ENCODE measurements at places on chromosomes 7 and 10.

DNA sequence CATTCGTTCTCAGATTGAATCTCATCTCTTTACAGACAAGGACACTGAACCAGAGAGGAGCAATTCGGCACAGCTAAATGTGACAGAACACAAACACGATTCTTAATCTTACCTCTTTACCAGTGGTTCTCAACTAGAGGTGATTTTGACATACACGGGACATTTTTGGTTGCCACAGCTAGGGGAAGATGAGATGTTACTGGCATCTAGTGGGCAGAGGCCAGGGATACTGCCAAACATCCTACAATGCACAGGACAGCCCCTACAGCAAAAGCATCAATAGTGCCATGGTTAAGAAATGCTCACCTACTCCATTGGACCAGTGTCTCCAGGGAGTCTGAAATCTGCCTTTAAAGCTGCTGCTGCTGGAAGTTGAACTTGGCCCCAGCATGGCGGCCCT is 27.3 kb downstream of the PDE1C start:
- no peak for DNase-seq

- no peak for DNase-seq
Measured at GRCh38 chr7:24325708-24326107, 41.7 kb downstream of the NPY start.

DNA sequence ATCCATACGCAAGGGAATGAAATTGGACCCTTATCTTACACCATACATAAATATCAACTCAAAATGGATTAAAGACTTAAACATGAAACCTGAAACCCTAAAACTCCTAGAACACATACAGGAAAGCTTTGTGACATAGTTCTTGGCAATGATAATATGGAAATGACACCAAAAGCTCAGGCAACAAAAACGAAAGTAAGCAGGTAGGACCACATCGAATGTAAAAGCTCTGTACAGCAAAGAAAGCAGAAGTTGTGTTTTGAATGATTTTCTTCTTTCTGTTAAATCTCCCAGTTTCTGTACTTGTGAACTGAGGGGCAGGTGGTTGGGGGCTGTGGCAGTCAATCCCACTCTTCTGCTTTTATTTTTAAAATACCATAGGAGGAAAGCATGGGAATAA is 368.4 kb upstream of the PODXL start:
- DNase-seq: no peak

- DNase-seq: no peak
Measured at GRCh38 chr10:90413196-90413595, 444.6 kb downstream of the HTR7 start.

DNA sequence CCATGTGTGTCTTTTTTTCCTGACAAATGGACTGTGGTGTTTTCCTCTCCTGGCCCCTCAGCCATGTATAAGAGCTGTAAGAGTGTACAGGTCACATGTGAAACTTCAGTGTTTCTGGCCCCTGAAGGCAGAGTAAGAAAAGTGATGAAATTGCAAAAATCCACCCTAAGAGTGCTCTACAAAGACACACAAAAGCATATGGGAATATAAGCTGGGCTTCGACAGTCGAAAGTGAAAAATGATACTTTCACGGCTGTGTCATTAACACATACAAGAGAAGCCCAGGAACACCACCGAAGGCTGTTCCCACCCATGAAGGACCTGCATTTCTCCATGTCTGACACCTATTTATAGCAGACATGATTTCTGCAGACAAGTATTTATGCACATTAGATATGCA is 192.2 kb downstream of the PARD3 start:
- DNase-seq: no peak

DNA sequence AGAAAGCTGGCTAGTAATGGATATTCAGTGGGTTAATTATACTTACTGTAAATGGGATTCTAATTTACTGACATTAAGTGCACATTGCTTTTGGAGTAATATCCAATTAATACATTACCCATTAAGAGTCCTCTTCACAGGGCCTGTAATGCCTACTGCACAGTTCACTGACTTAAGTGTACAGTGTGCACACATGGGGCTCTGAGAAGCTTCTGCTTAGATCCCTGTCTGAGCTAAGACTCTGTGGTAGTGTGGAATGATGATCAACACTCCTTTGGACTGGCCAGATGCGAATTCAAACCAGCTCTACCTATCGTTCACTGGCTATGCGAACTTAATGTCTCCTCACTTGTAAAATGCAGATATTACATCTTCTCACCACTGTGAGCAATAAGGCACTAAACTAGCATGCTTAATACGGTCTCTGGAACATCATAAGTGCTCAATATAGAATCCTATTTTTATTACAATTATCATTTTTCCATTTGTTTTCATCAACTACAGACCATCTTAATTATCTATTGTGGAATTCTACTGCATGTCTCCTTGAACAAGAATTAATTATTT is 53.8 kb upstream of the SEC61G start:
- DNase-seq: no peak

GRCh38 chr7:17421941-17422340 is 123.5 kb downstream of the AHR start:
- DNase-seq: no peak

DNA sequence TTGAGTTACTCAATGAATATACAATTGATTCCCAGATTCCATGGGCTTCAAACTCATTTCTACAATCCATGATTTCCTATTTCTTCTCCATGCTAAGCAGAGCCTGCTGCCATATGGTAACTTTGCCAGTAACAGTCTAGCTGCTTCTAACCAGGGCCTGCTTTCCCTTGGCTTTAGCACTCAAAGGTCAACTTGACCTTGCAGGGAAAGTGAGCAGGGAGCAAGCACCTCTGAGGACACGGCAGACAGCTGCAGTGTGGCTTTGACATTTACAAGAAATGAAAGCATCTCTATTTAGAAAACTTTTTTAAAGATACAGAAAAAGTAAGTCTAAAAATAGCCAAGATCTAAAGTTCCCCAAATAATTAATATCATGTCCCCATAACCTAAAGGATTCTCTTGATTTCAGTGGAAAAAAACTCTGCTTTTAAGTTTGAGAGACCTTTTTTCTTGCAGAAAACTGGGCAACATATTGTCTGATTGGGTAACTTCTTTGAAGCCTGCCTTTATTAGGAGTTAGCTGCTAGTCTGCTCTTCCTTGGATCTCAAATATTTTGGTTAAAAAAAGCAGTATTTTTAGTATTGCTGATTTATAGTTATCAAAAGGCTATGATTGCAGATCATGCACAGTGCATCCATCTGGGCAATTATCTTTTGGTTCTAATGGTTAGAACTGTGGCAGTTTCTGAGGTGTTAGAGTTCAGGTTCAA is 257.9 kb downstream of the AHR start:
- DNase-seq: no peak
